ENCODE measurements at places on chromosomes 1 and 21.

GRCh38 chr1:206580438-206581113 is 31.7 kb downstream of the EIF2D start:
- DNase-seq = no peak

DNA sequence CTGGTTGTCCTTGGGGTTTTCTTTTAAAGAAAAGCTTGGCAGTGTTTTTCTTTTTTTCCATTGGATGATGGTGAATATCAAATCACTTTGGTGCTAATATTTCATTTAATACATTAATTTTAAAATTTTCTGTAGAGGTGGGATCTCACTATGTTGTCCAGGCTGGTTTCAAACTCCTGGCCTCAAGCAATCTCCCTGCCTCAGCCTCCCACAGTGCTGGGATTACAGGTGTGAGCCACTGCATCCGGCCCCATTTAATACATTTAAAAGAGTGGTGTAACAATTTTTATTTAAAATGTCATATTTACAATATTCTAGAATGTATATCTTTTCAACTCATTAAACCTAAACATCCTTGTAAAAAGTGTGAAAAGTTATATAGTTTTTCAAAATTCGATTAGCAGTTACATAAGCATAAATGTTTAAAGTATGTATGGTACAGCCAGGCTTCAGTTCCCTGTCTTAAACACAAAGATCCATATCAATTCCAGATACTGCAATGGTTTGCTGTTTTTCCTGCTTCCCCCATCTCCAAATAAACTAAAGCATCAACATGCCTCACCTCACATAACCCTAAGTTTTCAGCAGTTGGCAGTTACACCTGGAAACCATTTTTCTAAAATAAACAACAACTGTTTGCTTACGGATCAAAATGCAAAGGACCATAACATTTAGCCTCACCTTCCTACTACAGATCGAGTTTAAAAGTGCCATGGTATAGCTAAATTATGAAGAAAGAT is 8.9 kb upstream of the LGALS8 start:
- DNase-seq = peak; percentile 47

DNA sequence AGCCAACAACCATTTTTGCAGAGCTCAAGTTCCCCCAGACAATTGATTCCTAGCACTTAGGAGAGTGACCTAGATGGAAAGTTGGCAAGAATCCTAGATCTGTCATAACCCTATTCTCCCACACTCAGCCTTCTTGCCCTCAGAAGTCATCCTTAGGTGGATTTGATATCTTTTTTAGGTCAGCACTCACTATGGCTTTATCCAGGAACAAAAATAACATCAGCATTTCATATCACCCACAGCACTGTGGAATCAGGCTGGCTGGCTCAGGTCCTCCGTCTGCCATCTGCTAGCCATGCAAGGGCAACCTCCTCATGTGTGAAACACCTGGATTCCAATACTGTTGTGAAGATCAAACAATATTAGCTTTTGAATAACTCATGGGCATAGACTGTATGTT is 6.0 kb downstream of the DPT start:
- no peak for DNase-seq

DNA sequence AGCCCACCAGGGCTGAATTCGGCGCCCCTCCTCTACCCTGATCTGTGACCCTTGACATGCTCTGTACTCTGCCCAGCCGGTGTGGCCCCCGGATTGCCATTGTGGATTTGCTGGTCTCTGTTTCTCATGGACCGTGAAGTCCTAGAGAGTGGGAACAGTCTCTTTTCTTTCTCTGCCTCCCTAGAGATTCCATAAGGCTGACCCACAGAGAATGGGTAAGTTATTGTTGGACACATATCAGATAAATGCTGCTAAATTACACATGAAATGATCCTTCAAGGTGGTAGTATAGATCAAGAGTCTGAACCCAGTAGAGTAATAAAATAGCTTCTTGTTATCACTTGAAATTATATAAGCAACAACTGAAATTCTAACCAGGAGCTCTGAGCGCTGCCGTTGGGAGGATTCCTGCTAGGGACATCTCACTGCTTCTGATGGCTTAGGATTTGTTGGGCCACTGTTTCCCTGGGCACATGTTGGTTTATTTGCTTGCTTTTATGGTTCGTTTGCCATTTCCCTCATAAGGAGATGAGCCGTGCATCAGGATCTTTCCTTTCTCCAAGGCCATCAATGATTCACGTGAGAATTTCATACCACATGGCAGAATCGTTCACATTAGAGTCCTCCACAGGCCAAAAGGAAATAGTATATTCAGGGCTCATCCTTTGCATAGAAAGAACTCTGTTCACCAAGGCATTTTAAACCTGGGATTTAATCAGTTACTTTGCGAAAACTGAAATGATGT is 111.9 kb downstream of the ZBTB18 start:
- no peak for DNase-seq

GRCh38 chr1:96360036-96360795 is 361.4 kb upstream of the PTBP2 start:
- DNase-seq = no peak

DNA sequence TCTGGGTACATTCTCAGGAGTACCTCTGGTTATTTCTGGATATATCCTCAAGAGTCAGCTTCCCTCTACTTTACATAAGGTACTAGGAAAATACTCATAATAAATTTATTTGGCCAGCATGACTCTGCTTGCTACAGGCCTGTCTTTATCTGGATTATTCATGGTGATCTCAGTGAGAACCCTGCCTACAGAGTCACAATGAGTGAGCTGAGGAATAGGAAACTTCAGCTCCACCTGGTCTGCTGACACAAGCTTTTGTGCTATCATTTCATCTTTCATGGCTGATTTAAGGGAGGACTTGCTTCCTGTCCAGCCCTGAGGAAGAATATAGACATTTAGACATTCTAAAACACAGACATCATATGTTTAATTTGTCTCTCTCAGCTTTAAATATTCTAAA is 19.5 kb upstream of the SUCO start:
- DNase-seq = no peak

- no peak for DNase-seq
These were observed 126.1 kb downstream of the DISP1 start for GRCh38 chr1:222940906-222941305.

DNA sequence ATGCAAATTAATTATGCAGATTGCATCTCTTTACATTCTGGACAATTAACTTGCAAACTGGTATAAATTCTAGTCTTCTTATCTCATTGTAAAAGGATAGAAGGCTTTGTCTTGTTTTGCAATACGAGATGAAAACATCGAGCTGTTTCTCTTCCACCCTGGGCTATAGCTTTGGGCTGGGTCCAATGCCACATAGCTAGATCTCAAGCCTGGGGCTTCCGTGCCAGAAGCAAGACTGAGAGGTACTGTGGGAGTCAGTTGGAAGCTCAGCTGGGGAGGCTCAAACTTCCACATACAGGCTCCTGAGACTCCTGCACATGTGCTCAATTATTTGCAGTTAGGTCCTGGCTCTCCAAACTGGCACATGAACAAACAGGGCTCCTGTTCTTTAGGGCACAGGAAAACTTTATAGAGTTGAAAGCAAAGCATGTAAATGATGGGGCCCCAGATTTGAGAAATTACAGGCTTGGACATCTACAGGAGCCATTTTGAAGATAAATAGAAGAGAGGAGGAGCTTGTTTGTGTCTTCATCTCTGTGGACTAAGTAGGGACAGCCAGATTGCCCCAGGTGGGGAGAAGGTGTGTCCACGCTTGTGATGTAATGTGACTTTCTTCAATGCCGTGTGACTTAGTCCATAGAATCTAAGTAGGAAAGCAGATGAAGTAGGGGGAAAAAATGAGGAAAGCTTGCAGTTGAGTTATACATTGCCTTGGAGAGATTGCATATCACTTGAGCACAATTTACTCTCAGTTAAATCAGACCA is 65.9 kb upstream of the SIPA1L2 start:
- no peak for DNase-seq

DNA sequence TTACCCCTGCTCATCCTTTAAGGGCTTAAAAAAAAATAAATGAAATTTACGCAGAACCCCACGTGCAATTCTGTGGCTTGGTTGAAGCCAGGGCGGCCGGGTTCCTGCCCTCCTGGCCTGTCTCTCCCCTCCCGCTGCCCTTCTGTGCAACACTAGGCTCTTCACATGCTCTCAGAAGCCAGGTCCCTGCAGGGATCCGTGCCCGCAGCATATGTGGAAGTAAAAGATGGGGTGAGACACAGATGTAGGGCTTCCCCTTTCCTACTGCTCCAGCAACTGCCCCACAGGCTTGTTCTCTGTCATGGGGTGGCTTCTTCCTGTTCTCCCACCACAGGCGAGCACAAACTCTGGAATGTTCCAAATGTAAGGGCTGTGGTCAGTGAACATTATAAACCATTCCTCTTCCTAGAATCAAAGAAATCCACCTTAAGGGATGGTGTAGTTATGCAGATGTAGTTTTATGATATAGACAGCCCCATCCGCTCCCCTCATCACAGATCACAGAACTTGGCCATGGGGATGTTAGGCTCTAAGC is 535.4 kb downstream of the KIF26B start:
- DNase-seq = no peak

GRCh38 chr21:34802180-34802899 is 133.5 kb downstream of the CLIC6 start:
- no peak for DNase-seq

- no peak for DNase-seq
These were observed 67.9 kb upstream of the KIRREL1 start for GRCh38 chr1:157925419-157926166.

DNA sequence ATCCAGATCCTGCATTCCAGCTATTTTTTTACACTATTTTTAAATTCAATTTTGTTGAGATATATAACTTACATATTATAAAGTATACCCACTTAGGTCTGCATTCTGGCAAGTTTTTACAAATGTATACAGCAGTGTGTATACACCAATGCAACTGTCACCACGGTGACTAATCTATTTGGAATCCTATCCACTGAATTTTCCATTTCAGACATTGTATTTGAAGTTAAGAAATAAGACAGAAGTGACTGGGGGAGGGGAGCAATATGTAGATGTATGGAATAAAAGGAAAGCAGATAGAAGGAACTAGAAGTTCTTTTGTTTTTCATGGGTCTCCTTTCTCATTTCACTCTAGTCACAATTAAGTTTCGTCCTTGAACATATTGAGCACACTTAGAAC is 431.5 kb upstream of the CHRM3 start:
- DNase-seq = no peak

- peak; percentile 21 for DNase-seq
These were observed 12.9 kb downstream of the MORN1 start for GRCh38 chr1:2378441-2378851.

GRCh38 chr1:227888404-227889046 is 59.2 kb downstream of the WNT9A start:
- DNase-seq = no peak

GRCh38 chr1:179955287-179955680 is 674 bp downstream of the CEP350 start:
- no peak for DNase-seq

DNA sequence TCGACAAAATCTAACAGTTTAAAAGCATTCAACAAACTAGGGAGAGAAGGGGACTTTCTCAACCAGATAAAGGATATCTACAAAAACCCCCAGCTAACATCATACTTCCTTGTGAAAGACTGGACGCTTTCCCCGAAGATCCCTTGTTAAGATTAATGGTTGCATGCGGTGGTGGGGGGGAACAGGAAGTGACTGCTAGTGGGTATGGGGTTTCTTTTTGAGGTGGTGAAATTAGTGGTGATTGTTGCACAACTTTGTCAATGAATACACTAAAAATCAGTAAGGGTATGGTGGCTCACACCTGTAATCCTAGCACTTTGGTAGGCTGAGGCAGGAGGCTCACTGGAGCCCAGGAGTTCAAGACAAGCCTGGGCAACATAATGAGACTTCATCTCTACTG is 26.9 kb upstream of the EYA3 start:
- no peak for DNase-seq

GRCh38 chr1:203768256-203768655 is 3.3 kb downstream of the LAX1 start:
- DNase-seq = no peak

DNA sequence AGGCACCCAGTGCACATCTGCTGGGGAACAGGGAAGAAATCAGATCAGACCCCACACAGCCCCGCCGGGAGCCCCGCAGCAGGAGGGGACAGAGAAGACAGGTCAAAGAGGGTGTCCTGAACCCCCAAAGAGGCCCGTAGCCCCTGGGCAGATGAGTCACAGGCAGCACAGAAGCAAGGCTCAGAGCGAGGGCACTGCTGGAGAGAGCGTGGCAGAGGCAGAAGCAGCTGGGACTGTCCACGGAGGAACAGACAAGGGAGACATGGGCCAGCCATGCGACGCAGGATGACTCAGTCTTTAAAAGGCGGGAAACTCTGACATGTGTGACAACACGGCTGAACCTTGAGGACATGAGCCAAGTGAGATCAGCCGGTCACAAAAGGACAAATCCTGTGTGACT is 14.5 kb upstream of the PRDM16 start:
- no peak for DNase-seq

DNA sequence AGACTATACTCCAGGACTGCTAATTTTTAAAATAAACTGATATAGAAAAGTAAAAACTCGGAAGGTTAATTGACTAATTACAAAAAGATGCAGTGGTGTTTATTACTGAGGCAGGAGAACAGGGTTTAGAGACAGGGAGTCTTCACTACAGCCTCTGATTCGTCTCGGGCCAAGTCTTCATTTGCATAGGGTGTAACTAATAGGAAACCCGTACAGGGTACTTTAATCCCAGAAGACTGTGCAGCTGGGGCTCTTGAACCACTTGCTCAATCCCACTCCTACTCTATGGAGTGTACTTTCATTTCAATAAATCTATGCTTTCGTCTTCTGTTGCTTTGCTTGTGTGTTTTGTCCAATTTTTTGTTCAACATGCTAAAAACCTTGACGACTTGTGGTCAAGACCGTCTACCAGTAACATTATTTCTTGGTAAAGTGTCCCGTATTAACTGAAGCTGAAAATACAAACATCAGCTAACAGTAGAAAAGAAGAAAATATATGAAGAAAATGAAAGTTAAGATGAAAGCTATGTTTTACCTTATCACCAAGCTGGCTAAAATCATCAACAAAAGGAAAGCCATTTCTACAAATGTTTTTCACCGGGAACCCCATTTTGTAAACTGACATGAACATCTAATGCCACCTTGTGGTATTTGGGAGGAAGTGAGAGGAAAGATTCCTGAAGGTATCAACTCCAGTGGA is 8.0 kb downstream of the SDHB start:
- DNase-seq = peak; percentile 57

DNA sequence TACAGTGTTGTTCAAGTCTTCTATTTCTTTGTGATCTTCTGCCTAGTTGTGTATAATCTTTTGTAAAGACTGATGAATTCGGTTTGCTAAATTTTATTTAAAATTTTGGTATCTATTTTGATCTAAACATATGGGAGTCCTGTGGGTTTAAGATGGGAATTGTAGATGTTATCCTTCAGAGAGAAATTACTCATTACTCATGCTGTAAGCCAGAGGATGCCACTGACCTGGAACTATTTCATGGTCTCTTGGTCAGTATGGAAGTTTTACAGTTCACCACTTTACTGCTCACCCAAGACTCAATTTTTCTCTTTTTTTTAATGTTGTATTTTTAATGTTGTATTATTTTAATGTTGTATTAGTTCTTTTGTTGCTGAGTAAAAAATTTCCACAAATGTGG is 138.6 kb upstream of the B3GALT2 start:
- DNase-seq = no peak

- no peak for DNase-seq
These were observed 19.1 kb downstream of the OPTC start for GRCh38 chr1:203512848-203513584.

All from NCI-H510A (cell line).